ENCODE measurements at places on chromosomes 12 and 14.

- no peak for DNase-seq
Observed at GRCh38 chr12:123040106-123040505, 59.6 kb downstream of the ARL6IP4 start.

DNA sequence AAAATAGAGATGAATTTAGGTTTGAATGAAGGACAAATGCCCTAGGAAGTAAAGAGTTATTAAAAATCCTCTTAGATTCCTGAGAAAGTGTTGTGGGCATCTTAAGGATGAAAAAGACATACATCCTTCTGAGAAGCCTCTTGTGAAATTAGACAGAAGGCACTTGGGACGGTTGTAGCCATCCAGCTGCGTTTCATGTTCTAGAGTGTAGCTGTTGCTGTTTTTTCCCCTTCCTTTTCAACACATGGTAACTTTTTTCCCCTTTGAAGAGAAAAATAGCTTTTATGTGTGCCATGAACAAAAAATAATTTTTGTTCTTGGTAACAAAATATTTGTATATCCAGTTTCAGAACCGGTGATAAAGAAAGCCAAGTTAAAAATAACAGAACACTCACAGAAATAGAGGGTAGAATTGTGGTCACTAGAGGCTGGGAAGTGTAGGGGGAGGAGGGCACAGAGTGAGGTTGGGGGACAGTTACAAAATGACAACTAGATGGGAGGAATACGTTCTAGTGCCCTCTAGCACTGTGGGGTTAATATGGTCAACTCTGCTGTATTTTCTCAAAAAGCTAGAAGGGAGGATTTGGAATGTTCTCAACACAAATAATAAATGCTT, 58.4 kb downstream of the PTHLH start:
- DNase-seq = no peak

GRCh38 chr12:2959505-2960389, 550 bp downstream of the TEAD4 start:
- no peak for DNase-seq

DNA sequence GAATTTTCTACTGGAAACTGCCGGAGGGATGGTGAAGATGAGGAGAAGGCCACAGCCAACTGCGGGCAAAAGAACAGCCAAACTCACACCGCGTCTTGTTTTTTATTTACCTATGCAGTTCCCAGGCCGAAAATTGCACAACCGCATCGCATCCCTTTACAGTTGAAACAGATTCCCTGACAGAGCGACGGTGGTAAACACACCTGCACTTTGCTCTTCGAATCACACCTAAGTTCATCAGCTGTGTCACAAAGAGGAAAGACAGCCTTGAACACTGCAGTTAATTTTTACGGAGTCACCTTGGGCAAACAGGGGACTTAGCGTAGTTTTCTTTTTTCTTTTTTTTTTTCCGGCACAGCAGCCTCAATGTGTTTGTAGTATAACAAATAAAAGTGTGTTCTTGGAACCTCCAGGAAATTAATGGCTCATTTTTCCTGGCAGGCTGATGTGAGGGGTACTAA, 272.0 kb upstream of the DIO3 start:
- DNase-seq = no peak

DNA sequence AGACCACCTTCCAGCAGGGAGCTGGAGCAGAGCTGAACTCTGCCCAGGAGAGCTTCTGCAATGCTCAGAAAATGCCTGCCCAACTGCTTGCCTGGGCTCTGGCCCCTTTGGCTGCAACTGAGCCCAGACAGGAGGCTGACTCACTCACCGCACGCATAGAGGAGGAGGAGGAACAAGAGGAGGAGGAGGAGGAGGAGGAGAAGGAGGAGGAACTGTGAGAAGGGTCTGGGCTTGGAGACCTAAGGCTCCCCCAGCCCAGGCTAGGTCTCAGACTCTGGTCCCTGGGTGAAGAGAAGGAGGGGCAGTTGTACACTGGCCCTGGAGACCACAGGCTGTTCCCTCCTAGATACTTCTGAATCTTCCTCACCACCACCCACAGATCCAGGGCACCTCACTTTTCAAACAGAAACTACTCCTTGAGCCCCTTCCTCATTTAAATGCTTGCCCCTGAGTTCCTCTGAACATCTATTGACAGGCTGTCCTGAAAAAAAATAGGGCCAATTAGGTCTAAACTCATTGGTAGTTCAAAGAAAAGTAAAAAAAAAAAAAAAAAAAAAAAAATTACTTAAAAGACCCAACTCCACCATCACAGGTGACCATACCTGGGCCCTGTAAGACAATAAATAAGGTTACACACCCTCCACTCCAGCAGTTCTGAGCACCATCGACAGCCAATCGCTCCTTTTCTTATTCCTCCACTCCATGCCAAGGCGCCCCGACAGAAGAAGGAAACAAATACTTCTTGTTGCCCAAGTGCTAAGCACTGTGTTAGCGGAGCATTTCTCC, 674 bp downstream of the VDR start:
- peak; percentile 50 for DNase-seq

DNA sequence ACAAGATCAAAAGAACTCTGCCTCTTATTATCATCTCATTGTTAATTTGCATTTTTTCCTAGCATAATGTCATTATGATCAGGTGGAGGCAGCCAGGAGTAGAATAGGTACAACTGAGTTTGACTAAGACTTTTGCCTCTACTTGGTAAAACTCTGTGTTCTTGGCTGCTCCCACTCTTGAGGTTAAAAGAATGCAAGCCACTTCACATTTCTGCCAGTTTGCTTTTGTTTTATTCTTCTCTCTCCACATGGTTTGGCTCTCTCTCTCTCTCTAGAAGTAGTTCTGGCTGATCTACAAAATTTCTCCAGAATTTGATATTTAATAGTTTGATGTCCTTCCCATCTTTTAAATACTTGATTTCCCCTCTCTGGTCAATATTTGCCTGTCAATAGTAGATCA, 170.7 kb upstream of the E2F7 start:
- DNase-seq = no peak

DNA sequence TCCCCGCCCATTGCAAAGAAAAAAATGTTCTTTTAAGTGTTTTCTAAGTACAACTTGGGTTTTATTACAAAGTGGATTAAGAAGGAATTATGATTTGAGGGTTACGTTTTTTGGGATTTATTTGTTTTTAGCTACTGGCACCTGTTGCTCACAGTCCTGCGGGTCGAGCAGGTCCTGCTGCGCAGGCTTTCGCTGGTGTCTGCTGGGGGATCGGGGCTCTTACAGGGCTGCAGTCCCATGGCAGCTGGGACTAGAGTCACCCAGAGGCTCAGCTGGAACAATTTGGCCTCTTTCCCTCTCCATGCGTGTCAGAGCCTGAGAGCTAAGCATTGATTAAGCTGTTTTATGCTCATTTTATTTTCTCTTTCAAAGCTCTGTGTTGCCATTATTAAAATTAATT, 55.6 kb upstream of the DYNC1H1 start:
- DNase-seq = no peak
